ENCODE measurements at places on chromosomes 6 and 20. TPM values are rescaled to one million over a fixed set of nuclear protein-coding genes. Genes with fewer than 3 reads are reported as not detected.

DNA sequence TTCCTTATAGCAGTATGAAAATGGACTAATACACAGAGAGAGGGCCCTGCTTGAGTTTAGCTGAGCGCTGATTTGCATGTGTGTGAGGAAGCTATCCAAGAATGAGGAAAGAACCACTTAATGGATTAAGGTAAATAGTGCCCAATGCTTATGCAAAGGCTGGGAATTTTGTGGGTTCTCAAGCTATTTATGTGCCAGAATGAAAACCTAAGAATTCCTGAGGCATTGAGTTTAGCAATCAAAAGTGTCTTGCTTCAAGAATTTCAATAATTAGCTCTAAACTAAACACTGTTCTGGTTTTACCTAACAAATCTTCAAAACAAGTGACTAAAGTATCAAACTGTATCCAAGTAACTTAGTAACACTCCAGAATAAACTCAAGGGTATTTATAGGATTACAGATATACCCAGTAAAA is 7.0 kb upstream of the OR14J1 start:
- DNase-seq, result no peak

DNA sequence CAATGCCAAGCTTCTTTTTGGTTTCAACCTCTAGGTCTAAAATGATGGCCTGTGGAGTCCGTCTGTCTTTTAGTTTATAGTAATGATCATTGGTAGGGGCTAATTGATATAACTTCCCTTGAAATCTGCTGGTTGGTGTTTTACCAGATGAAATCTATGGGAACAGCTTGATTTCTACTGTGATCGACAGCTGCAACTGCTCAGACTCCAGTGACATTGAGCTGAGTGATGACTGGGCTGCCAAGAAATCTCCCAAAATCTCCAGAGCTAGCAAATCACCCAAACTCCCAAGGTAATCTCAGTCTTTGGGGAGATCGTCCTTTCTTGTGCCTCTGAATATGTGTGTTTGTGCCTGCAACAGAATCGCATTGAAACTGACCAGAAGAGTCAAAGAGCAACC is 70.5 kb upstream of the TMEM181 start:
- DNase-seq, result no peak

GRCh38 chr6:169062272-169062671 is 191.4 kb downstream of the THBS2 start:
- no peak for DNase-seq

GRCh38 chr6:158767709-158768108 is 51.5 kb downstream of the EZR start:
- no peak for DNase-seq

DNA sequence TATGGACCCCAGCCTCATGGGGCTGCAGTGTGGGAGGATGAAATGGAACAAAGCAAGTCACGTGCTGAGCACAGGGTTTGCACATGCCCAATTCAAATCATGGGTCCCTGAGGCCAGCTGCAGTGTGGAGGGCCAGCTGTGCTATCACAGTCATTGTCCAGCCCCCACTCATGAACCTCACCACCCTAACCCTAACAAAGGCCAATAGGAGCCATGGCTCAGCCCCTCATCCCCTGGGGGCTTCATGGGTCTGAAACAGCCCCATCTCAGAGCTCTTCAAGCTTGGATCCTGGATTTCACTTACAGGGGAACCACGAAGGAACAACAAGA is 125.6 kb upstream of the MAFB start:
- no peak for DNase-seq

- no peak for DNase-seq
Observed at GRCh38 chr20:64101731-64102621, 5.4 kb downstream of the NPBWR2 start.

GRCh38 chr6:166636191-166636933 is 9.3 kb upstream of the RPS6KA2 start:
- DNase-seq, result no peak

- DNase-seq, result no peak
Observed at GRCh38 chr20:60477958-60478357, 519.7 kb downstream of the CDH26 start.

GRCh38 chr6:72761761-72762160 is 139.9 kb downstream of the KCNQ5 start:
- DNase-seq, result no peak

DNA sequence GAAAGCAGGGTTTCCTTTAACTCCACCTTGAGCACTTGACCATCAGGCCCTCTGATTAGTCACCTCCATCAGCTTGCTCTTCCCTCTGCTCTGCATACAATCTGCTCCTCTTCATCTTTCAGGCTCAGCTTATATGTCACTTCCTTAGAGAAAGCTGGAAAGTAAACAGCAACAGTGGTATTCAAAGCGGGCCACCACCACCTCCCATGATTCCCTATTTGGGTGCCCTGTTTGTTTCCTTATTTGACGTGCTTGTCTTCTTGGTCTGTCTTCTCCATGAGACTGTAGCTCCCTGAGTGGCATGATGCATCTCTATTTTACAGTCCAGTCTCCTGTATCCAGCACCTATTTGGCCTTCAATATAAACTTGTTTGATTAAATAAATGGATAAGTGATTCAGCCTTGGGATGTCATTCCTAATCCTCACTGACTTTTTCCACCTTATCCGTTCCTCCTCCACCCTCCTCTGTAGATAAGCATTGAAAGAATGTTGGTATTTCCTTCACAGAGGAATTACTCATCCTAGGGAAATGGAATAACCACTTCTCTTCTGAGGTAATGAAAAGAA is 102.8 kb upstream of the SGK1 start:
- no peak for DNase-seq

DNA sequence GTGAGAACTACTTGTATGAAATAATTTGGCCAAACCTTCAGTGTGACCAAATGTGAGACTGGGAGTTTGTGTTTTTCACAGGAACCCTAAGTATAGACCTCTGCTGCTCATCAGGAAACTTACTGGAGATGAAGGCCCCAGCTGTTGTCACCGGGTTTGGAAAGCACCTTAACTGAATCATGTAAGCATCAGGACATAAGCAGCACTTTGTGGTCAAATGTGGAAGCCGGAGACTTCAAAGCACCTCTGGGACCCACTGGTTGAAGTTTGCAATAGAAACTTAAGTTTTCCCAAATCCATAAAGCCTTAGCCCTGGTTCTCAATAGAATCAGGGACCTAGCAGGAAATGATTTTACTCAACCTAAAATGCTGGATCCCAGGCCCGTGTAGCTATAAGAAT is 14.3 kb downstream of the TTPAL start:
- DNase-seq, result no peak

- DNase-seq, result no peak
Observed at GRCh38 chr6:114436691-114437090, 93.9 kb upstream of the HS3ST5 start.

DNA sequence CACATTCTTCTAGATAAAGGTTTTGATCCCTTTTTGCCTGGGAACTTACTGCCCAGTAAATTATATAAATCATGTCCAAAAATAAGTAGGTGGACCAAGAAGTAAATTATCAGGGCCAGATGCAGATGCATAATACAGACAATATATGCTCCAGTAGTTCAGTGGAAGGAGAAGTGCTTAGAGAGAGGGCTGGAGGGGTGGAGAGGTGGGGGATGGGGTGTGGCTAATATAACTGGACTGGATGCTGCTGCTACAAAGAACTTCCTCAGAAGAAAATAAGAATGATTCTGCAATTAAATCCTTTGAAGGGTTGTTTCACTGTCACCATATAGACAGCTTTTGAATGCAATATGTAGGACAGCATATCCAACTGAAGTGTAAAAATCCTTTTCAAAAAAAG is 14.8 kb upstream of the TFAP2D start:
- no peak for DNase-seq

DNA sequence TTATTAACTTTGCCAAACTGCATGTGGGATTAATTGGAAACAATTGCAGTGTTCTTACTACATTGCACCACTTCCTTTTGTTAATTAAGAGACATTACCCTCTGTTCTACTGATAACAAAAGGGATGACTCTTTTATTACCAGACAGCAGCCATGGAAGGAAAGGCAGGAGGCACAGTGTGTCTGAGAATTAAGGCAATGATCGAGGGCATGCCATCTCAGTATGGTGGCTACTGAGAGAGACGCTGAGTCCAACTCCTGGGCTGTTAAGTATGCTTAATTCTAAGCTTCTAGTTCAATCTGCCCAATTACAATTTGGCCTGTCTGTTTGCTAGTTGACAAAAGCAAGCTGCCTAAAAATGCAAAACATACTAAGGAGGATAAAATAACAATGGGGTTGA is 227.4 kb downstream of the PHACTR1 start:
- no peak for DNase-seq

DNA sequence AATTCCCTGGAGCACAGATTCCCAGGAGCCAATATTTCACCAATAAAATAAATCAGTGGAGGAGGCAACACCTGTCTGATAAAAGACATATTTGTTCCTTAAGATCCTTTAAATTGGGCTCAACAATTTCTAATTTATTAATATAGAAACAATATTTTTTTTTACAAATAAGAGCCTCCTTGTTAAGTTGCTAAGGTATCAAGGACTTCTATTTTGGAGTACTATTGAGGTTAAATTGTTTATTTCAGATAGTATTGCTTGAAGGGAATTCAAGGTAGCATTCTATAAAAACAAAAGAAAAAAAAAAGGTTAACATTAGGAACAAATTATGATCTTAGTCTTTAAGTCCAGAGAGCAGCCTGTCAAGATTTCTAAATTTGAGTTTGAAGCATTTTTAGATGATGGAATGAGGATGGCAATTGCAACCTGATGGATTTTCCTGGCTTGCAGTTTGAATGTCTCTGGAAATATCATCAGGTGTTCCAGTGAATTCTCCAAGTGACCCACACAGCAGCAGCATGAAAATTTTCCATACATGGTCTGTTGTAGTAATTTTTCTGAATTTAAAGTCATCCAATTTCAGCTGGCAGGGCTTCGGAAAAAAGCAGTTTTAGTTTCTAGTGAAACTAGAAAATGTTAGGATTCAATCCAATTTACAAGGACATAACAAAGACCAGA is 19.3 kb upstream of the NCR2 start:
- DNase-seq, result no peak

DNA sequence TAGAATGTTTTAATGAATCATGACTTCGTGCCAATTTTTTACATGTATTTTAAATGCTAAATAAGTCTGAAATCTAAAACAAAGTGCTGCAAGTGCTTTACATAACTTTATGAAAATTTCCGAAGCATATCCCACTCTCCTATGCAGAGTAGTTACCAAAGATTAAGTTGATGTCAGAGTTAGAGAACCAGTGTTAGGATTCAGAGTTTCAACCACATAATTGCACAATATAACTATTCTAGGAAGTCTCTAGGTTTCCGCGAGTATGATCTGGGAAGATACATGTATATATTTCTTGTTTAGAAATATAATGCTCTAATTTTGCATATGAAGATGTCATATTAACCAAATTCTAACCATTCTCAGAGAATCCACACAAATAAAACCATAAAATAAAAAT is 74.8 kb downstream of the ASCC3 start:
- DNase-seq, result no peak

- DNase-seq, result peak; percentile 59
Observed at GRCh38 chr6:34791701-34792604, at the start of gene BLTP3A. Gene BLTP3A (plus strand): TSS chr6:34792083. CDS start chr6:34792251, 168 bp downstream.

- DNase-seq, result no peak
Observed at GRCh38 chr6:163338671-163339405, 75.7 kb upstream of the QKI start.

- peak; percentile 95 for DNase-seq
Observed at GRCh38 chr20:38434770-38435554, at the start of gene SNHG17. Gene SNHG17 (minus strand): TSS chr20:38435328.

DNA sequence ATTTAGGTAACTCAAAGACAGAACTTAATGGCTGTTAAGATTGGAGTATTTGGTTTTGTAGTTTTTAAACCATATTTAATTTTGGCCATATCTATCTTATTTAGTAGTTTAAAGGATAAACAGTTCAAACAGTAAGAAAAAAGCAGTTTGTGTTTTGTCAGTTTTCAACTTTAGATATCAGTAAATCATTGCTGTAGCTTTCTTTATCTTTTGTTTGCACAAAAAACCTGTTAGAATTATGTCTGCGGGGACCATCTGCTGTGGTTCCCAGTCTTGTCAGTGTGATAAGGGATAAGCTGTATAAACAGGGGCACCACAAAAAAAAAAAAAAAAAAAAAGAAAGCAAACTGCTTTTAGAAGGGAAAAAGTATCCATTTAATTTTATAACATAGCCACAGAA is 40.9 kb downstream of the CDKAL1 start:
- peak; percentile 20 for DNase-seq

DNA sequence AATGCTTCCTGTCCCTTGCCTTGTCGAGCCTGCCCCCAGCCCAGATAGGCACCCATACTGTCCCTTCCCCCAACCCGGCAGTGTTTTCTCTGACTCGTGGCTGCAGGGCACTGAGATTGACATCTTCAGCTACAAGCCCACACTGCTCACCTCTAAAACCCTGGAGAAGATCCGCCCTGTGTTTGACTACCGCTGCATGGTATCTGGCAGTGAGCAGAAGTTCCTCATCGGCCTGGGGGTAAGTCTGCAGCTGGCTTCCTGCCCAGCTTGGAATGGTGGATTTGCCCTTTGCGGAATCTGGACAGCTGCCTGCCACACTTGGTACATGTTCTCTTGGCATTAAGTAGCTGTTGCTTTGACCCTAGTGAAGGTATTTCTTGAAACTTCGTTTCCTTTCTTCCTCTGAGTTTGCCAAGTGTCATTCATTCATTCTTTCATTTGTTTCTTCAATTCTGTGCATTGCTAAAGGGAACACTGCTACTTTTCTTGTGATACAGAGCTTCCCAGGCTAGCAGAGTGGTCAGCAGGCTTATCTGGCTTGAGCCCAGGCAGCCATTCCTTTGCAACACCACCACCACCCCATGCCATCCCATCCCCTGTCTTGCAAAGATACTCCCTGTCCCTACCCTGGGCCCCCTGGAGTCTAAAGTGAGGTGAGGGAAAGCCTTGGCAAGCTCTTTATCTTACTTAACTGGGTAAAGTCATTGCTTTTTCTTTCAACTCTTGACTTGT is 26.2 kb downstream of the CCDC167 start:
- DNase-seq, result no peak

- DNase-seq, result peak; percentile 65
Observed at GRCh38 chr20:49612127-49612738, 44.3 kb upstream of the PTGIS start.

DNA sequence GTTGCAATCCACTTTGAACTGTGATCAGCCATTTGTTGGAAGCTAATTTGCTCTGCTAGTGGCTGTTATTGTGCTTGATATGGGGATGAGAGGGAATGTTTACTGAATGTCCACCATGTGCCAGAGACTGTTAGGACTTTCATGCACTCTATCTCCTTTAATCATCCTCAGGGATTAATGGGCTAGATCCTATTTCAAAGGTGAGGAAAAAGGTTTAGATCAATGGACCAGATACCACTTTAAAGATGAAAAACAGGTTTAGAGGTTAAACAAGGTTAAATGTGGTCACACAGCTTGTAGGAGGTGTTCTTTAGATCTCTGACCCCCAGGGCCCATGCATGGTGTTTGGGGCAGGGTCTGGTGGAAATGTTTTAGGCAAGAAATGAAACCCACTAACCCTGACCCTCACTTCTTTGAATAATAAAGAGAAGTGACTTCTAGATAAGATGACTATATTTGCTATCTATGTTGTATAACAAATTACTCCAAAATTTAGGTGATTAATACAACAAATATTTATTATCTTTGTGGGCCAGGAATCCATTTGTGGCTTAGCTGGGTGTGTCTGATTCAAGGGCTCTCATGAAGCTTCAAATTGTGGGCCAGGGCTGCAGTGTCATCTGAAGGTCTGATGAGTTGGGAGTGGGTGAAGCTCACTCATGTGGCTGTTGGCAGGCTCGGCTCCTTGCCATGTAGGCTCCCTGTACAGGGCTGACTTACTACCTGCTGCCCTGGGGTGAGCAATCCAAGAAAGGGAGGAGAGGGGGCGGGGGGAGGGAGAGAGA is 127.8 kb upstream of the FOXA2 start:
- DNase-seq, result no peak

Gene PRKN
- polyA plus RNA-seq, result 0.50 TPM

Gene CNBD2
- polyA plus RNA-seq, result 22.8 TPM

Gene TFAP2C
- not detected for polyA plus RNA-seq

Gene FUT9
- polyA plus RNA-seq, result 0.01 TPM

Gene LRFN2
- not detected for polyA plus RNA-seq
